ENCODE measurements at places on chromosomes 6 and 20. TPM values are rescaled to one million over a fixed set of nuclear protein-coding genes. Genes with fewer than 3 reads are reported as not detected.

DAAM2 gene
- 12.5 TPM for total RNA-seq

COL10A1 gene
- total RNA-seq, result 0.09 TPM

MLN gene
- not detected for total RNA-seq

RBBP9 gene
- 20.2 TPM for total RNA-seq

ACTL10 gene
- total RNA-seq, result 4.8 TPM

SLC17A9 gene
- 19.8 TPM for total RNA-seq

CRYBG1 gene
- 18.2 TPM for total RNA-seq

OPN5 gene
- total RNA-seq, result not detected
